ENCODE measurements at places on chromosomes 7 and 10.

- DNase-seq = no peak
Measured at GRCh38 chr10:63699785-63700613, 178.8 kb downstream of the REEP3 start.

GRCh38 chr10:79052291-79053080 is 16.3 kb upstream of the ZMIZ1 start:
- no peak for DNase-seq

- no peak for DNase-seq
Measured at GRCh38 chr7:142459551-142459963, 201.7 kb upstream of the PRSS58 start.

DNA sequence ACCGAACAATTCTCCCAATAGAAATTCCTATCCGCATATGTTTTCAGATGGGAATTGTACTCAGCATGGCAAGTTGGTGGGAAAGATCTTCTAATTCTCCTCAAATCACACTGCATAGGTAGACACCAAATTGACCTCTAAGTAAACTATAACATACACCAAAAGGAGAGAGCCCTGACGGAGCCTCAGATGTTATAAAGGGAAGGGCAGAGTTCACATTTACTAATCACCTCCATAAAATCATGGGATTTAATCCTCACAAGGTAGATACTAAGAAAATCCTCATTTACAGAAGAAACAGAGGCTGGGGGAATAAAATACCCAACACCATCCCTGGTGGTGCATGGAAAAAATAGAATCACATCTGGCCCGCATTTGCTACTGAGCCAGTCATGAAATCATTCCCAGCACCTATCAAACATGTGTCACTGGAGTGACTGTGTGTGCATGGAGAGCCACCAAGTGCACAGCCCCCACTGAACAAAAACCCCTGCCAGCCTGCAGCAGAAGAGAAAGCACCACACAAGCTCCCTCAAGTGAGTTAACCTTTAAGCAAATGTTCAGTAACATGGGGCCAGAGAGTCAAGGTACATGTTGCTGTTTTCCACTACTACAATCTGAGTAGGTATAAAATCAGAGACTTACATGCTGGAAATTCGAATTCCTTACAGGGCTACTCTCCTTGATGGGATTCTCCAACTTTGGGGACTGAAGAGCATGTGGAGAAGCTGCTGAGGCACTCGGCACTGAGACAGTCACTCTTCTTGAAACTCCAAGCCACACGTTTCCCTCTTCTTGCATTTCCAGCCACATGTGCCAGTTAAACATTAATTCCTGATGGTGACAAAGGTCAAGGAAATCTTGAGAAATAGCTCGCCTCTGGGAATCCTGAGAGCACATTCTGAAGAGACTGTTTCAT is at the start of gene DDC:
TSS of gene DDC (minus strand) at position 766 of the 919 bp plus-strand sequence. CDS start 21,320 bp downstream, outside the sequence.
- DNase-seq = no peak

- DNase-seq = no peak
Measured at GRCh38 chr7:46847126-46847525, 734.8 kb downstream of the TNS3 start.

GRCh38 chr7:192701-193480 is 520 bp downstream of the FAM20C start:
- DNase-seq = no peak

- DNase-seq = no peak
Measured at GRCh38 chr10:125811251-125811650, 11.8 kb downstream of the UROS start.

- DNase-seq = no peak
Measured at GRCh38 chr7:55072251-55072650, 53.4 kb downstream of the EGFR start.
